ENCODE measurements at places on chromosomes 1 and 21.
A peak's percentile ranks its signal among the peaks of the same experiment; 100 is the strongest.

DNA sequence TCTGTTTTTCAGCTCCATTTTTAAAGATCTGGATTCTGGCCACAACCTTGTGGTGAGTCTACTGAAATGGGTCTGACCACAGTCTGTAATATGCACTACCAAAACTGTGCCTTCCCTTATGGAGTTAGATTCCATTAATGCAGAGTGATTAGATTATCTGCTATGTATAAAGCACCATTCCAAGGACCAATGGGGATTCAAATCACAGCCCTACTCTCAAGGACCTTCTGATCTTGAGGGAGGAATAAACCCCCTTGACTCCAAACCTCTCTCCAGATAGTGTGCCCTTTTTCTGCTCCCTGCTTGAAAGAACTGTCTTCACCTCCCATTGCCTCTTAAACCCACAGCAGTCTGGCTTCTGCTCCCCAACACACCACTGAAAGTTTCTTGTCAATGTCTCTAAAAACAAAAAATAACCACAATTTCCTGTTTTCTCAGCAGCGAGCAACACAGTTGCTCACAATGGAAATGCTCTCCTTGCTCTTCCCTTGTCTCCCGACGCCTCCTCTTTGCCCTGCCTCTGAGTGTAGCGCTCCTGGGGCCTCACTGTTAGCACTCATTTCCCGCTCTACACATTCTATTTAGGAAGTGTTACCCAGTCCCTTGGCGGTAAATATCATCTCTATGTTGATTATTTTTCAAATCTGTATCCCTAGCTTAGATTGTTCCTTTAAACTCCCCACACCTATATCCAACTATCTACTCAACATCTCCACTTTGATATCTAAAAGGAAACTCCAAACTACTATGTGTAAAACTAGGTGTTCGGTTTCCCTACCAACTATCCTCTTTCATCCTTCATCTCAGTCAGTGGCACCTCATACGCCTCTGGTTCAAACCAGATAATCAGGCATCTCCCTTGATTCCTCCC, 13.6 kb downstream of the PCNX2 start:
- DNase-seq, result no peak

DNA sequence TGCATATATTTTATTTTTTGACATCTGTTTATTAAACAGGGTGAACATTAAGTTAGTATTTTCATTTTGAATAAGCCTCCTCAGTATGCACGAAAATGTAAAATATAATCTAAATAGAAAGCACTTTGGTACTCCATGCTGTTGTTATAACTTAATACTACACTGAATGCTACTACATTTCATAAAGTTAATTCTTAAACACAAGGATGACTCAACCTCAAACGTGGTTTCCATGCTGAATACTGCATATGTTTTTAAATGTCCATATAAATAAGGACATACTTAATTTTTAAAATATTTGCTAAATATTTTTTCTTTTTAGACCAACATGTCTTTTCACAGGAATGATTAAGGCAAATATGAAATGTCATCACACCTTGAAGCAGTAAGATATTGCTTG, 83.9 kb downstream of the USP24 start:
- DNase-seq, result no peak

DNA sequence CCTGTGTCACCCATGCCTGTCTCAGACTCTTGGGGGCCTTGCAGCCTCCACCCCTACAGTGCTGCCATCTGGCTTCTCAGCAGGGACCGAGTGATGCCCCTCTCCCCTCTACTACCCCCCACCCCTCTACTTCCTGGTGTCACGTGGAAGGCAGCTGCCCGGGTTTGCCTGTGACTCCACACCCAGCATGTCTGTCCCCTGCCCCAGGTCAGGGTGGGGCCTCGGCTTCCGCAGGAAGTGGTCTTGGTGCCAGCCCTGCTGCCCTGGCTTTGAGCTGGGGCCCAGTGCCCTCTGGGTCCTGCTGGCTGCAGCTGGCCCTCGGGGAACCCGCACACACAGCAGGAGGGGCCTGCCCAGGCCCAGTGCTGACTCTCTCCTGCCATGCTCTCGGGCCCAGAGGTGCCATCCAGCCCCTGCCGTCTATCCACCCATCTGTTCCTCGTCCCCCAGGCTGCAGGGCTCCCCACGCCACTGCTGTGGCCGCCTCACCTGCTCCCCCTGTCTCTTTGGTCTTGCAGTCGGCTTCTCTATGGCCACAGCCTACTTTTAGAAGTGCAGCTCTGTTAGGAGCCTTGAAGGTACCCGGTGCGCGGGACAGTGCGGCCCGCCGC, 24.0 kb downstream of the PLCH2 start:
- DNase-seq, result no peak

- no peak for DNase-seq
Observed at GRCh38 chr1:158814970-158815369, 16.2 kb upstream of the MNDA start.

DNA sequence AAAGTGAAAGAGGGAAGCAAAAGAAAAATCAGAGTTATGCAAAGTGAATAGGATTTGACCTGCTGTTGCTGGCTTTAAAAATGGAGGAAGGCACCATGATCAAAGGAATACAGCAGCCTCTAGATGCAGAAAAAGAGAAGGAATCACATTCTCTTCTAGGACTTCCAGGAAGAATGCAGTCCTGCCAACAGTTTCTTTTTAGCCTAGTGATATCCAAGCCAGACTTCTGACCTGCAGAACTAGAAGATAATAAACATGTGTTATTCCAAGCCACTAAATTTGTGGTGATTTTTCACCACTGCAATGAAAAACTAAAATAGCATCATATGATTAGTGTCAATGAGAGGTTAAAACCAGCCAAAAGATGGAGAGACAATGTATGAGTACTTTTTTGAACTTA, 101.9 kb upstream of the ADAMTS5 start:
- no peak for DNase-seq

DNA sequence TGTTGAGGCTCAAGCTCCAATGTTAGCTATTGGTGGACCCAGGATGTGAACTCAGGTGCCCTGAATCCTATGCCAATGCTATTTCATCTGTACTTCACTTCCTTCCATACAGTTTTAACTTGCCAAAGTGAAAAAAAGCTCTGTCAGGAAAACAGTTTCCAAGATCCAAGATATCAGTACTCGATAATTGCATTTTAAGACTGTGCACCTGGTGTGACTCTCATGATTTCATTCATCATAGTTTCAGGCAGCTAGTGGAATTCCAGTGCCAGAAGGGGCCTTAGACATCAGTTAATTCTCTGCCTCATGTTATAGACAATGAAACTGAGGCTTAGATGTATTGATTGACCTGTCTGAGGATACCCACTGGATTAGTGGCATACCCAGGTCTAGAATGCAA, 26.5 kb upstream of the LEPR start:
- DNase-seq, result no peak

GRCh38 chr1:66725885-66726665, 26.2 kb upstream of the DYNLT5 start:
- DNase-seq, result no peak

DNA sequence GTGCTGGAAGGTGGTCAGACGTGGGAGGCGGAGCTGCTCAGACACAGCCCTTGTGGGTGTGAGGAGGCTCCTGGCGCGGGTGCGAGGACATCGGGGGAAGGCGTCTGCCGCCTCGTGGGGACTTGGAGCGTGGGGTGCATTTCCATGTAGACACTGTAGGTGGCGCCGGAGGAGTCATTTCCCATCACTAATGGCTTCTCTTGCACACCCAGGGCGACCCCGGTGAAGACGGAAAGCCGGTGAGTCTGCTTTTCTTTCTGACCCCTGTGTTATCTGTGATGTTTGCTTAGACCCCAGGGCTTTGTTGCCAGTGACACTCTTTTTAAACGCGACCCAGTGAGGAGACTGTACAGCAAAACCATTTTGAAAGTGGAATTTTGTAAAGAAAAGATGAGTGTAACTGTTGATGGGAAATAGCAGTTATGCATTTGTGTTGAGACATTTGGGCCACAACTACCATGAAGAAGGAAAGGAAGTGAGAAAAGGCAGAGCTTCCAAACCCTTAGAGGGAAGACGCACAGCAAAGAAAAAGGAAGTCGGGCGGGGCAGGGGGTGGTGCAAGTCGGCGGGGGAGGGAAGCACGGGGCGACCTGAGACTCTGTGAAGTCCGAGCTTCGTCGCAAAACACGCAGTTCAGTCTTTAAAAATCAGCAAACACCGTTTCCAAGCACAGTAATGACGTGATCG, 64.0 kb downstream of the SLC19A1 start:
- DNase-seq, result peak; percentile 41

- DNase-seq, result no peak
Observed at GRCh38 chr1:55287723-55288122, 72.6 kb upstream of the USP24 start.

- DNase-seq, result no peak
Observed at GRCh38 chr1:170668209-170669106, 4.5 kb downstream of the PRRX1 start.

- DNase-seq, result no peak
Observed at GRCh38 chr21:30081506-30081905, 85.1 kb downstream of the CLDN17 start.

GRCh38 chr1:244760471-244760870, 75.0 kb upstream of the COX20 start:
- no peak for DNase-seq

GRCh38 chr1:95067568-95067967, 5.2 kb downstream of the ALG14 start:
- DNase-seq, result no peak

DNA sequence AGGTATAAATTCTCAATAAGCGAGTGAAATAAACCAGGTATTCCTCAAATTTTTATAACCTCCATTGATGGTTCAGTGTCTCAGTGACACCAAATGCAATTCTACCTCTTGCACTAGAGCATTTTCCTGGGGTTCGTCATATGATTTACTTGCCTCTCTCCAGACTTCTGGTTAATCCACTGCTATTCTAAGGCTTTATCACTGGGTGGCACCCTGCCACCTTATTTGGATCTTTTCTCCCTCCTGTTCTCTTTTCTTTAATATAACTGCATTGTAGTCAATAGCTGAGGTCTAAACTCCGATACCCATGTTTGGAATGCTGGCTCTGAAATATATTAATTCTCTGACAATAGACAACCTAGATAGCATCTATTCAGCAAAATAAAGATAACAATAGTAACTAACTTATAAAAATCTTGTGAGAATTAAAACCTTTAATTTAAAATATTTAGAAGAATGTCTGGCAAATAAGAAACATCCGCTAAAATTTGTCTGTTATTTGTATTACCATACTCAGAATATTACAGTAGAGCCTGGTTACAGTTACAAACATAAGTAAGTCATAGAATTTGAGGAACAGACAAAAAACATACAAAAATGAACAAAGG, 436.4 kb downstream of the PLA2G4A start:
- DNase-seq, result no peak

DNA sequence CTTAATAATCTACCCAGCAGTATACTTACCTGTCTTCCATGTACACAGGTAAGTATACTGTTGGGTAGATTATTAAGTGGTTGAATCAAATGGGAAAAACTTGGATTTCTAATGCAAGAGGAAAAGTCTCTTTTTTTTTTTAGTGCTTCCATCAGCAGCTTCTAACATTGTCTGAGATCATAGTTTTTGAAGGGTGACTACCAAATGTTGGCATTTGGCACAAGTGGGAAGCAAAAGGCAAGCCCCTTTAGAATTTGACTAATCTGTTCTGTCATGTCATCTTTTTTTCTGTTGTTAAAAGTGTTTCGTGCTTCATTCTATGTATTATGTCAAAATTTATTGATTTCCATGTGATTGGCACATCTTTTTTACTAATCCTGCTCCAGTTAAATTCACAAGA, 547 bp downstream of the FMO1 start:
- no peak for DNase-seq

GRCh38 chr1:183090391-183091006, 67.3 kb downstream of the LAMC1 start:
- no peak for DNase-seq

GRCh38 chr1:115479055-115479482, 141.0 kb upstream of the NGF start:
- DNase-seq, result no peak

- no peak for DNase-seq
Observed at GRCh38 chr1:59199147-59199546, 97.7 kb upstream of the FGGY start.

- no peak for DNase-seq
Observed at GRCh38 chr21:26159869-26160268, 10.7 kb downstream of the APP start.

- DNase-seq, result no peak
Observed at GRCh38 chr1:1550591-1551432, 10.4 kb upstream of the TMEM240 start.

GRCh38 chr1:172845371-172845770, 186.5 kb downstream of the FASLG start:
- DNase-seq, result peak; percentile 3

- no peak for DNase-seq
Observed at GRCh38 chr1:201945157-201945556, 1.2 kb downstream of the LMOD1 start.

DNA sequence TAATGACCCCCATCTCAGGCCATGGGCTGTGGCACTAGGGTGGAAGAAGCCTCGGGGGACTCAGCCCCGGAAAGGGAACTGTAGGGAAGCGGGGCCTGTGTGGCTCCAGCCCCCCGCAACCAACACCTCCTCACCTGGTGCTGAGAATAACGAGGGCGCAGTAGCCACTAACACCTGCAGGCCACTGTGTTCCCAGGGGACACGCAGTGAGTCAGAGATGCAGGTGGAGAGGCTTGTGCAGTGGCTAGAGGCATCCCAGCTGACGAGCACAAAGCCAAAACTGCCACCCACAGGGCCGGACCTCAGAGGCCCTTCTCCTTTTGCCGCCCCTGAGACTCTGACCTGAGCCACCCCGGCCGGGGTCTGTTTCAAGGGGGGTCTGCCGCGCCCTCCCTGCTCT, 33.5 kb upstream of the CCDC27 start:
- no peak for DNase-seq

DNA sequence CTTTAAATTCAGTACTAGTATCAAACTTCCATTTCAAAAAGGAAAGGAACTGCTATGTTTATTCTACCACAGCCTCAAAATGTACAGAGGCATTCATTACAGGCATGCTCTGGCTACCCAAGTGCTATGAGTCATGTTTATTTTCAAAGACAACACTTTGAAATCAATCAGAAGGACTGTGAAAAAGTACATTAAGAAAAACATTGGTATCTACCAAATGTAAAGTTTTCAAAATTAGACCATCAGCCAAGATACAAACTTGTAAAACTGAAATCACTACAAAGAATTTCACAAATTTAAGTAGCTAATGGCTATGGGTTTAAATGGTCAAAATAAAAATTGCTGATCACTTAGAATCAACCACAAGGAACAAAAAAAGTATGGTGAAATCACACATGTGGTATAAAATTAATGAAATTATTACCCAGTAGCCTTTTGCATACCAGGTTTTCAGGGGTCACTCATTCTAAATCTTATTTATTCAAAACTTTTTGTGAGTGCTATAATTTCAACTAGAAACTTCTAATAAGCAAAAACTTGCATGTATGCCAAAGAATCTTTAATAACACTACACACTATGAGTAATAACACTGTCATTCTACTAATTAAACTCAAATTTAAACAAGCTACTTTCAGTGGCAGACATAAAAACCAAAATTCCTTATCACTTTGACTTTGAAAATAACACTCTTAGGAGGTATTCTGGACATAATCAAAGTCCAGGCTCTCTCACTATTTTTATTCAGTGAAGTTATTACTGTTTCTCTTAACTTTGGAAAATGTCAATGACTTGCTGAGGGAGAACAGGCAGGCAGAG, 49.2 kb downstream of the ENAH start:
- DNase-seq, result no peak

- DNase-seq, result no peak
Observed at GRCh38 chr1:225940385-225941151, 452 bp downstream of the LEFTY2 start.
